ENCODE measurements at places on chromosomes 7 and 10. TPM values are rescaled to one million over a fixed set of nuclear protein-coding genes. Genes with fewer than 3 reads are reported as not detected.

The GRM3 gene
- total RNA-seq: not detected

The IKZF1 gene
- total RNA-seq: 2.4 TPM

The UCN3 gene
- total RNA-seq: not detected

The AEBP1 gene
- total RNA-seq: 12.4 TPM

The TMEM139 gene
- total RNA-seq: 16.1 TPM

GRCh38 chr7:13262929-13263530 lies 575.6 kb downstream of the ARL4A start:
- no peak for DNase-seq

DNA sequence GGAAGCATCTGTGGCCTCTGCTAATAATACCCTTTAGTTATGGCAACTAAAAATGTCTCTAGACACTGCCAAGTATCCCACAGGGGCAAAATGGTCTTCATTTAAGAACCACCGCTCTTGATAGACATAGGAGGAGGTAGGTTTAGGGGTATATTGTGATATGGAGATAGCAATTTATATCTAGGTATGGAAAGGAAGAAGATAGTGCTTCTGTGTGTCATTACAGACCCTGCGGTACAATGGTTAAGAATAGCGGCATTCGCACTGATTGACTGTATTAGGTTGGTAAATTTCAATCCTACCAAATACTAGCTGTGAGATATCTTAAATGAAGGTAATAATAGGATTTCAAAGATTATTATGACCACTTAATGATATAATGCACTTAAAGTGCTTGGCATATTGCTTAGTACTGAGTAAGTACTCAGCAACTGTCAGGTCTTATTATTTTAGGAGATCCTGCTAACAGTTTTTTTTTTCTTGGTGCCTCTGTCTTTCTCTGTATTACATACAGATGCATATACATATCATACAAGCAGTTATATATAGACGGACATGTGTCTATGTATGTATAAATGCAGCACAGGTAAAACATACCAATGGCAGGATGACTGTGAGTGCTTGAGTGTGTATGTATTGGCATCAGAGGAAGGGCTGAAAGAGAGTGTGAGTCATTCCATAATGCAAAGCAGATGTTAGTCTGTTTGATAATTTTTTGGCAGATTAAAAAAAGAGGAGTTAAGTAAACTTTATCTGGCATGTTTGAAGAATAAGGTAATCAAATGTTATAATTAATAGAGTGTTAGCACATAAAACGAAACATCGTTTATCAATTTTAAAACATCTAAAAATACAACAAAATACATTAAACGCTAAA lies 50.0 kb upstream of the ITGB8 start:
- no peak for DNase-seq

DNA sequence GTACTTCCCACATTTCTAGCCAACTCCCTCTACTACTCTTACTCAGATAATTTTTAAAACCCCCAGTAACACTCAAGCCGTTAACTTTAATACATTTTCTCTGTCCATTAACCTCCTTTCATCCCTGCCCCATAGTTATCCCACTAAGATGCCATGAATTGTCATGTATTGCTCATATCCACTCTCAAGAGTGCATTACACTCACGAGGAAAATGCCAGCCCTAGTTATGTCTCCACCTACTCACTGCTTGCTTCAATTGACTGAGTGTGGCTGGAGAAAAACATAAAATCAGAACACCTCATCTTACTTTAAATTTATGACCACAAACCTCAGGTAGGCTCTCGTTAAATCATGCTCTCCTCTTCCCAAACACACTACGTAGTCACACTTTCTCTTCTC lies 324.1 kb upstream of the NPSR1 start:
- no peak for DNase-seq

GRCh38 chr7:120442838-120443237 lies 169.9 kb downstream of the KCND2 start:
- no peak for DNase-seq

DNA sequence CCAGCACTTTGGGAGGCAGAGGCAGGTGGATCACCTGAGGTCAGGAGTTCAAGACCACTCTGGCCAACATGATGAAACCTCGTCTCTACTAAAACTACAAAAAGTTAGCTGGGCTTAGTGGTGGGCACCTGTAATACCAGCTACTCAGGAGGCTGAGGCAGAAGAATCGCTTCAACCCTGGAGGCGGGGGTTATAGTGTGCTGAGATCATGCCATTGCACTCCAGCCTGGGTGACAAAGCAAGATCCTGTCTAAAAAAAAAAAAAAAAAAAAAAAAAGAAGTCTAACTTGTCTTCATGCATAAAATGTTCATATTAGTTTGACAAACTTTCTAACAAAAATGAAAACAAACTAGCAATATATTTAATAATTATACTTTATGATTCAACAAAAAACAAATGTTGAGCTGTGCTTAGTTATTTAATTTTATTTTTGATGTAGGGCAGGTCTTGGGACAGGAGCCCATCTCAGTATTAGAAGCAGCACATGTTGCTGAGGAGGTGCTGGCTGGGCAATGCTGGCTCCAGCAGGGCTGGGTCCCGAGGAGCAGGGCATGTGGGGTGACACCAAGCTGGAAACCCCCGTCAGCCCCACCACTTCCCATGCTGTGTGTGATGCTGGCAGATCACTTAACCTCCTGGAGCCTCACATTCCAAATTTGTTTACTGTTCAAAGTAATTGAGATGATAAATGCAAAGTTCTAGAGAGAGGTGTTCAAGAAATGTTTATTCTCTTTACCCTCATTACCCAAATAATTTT lies 335.3 kb upstream of the KLF6 start:
- peak; percentile 46 for DNase-seq

DNA sequence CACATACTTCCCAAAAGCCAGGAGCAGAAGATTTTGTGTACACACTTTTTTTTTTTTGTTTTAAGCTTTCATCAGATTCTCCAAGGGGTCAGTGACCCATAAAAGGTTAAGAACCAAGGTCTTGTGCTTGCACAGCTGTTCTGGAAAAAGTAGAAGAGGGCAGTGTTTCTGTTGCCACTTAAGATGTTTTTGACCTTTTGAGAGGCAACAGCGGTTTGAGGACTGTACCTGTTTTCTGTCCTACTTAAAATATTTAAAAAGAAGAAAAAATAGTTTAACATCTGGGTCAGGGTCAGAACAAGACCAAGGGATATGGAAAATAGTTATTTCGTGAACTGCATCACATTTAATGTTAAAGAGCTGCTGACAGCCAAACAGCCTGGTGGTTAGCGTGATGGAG lies 32.9 kb downstream of the AUTS2 start:
- DNase-seq: no peak

DNA sequence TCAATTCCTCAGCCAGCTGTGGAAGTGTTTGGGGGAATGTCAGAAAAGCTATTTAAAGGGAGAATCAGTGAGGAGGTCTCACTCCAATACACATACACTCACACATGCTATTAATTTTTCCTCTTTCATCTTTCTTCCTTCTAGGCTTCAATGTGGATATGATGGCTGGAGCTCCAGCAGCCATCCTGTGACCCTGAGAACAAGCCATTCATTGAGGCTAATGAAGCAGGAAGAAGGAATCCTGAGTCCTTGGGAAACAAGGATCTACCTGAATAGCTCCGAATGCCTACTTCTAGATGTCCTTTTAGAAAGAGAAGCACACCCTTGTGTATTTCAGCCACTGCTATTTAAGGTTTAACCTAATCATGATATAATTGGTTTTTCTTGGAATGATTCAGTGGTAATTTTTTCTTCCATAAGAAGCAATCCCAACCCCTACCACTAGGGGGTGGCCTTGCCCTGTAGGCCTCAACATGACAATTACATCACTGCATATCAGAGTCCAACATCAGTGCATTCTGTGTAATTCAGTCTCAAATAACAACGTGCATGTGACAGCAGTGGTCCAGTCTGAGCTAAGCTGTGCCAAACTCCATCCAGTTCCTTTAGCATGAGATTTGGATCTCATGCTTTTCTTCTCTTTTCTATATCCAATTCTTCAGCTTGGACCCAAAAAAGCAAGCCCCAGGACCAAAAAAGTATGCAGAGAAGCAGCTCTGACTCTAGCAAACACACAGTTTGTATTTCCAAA lies 85.3 kb upstream of the ANKRD1 start:
- DNase-seq: peak; percentile 52

DNA sequence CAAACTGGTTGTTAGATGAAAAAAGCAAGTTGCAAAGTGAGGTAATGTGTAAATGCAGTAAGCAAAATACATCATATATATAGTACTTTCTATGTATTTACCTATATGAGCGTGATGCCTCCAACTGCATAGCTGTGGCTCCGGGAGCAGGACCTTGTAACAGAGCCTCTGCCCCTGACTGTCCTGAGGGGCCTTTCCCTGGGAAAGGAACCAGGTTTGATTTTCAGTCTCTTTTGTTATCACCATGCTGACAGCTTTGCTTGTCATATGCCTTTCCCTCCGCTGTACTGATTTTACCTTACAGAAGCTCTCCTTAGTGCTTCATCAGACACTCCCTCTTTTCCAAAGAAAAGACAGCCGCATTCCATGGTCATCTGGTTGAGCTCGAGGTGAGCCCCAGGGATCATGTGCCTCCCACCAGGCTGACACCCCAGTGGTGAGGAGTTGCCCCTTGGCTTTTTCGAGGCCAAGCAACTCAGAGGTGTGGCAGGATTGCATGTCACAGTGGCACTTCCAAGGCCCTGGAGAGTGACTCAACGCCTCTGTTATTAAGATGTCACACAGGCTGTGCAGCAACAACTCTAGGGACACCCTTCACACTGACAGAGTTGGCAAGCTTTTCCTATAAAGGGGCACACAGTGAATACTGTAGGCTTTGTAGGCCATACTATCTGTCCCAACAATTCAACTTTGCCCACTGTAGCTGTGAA lies 78.9 kb downstream of the ALOX5 start:
- no peak for DNase-seq

DNA sequence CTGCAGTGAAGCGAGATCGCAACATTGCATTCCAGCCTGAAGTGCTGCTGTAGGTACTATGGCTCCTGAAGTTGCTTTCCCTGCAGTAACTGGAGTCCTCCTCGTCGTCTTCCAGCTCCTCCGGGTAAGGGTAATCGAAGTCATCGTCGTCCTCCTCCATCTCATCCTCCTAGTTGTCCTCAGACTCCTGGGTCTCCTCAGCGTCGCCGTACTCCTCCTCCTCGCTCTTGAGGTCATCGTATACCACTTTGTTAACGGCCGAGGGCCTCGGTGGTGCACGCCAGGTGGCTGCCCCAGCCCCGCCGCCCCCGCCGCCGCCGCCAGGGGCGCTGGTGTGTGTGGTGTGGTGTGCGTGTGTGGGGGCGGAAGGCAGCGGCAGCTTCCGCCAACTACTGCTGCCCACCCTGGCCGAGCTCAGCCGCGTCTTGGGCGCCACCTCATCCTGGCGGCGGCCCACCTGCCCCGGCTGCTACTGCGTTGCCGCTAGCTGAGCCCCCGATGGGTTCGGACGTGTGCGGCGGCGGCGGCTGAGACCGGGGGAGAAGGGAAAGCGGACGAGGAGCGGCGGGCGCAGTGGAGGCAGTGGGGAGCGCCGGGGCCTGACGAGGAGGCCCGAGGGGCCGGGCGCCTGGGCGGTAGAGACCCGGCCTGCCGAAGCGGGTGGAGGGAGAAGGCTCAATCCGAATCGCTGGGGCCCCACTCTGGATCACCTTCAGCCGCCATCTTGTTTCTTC lies 11.8 kb upstream of the ACBD5 start:
- DNase-seq: peak; percentile 86

DNA sequence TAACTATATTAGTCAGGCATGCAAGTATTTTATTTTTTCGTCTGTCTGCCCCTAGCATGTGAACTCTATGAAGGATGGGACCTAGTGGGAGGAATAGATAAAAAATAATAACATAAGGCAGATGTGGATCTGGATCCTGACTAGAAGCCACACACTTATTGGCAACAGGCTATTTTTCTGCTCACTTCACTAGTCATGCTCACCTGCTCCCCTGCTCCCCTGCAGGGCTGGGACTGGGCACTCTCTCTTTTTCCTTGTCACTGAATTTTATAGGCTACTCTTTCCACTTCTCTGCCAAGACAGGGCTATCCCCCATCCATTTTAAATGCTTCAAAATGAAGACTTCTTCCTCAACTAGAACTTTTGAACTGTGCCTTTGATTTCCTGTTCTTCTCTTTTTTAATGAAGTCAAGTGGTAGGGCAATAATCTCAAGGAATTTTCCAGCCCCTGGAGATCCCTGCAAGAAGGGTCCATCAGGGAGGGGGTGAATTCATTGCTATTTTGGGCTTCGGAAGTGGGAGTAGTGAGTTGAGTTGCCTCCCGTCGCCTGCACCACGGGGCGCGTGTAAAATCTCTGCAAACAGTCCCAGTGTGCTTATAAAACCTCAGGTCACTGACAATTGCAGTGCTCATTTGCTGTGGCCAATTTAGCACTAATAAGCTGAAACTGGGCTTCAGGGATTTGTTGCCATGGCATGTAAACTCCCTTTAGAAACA lies 156.7 kb upstream of the NPVF start:
- no peak for DNase-seq
